ENCODE measurements at places on chromosomes 7 and 10. TPM values are rescaled to one million over a fixed set of nuclear protein-coding genes. Genes with fewer than 3 reads are reported as not detected.

DNA sequence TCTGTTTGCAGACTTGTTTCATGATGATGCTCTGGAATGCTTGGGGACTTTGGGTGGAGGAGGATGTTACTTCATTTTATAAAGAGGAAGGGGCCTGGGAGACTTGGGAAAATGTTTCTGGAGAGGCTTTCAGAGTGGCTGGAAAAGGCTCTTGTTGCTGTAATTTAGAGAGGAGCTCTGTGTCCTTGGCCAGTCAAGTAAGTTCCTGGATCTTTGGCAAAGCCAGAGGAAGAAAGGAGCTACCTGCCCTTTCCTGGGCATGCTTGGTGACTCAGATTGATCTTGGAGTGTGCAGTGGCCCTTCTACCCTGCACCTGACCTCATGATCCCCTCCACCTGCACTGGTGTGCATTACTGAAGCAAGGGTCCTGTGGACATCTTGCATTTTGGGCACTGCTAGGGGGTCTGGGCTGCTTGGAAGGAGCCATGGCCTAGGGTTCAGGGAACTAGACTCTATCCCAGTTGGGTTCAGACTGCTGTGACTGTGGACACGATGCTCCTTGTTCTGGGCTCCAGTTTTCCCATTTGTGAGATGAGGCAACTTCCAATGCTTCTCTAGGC is 56.1 kb downstream of the ADCYAP1R1 start:
- no peak for DNase-seq

- DNase-seq, result no peak
Measured at GRCh38 chr10:65273115-65273514, 1652.7 kb upstream of the LRRTM3 start.

GRCh38 chr7:130489140-130489983 is 2.5 kb upstream of the MEST start:
- DNase-seq, result no peak

- peak; percentile 31 for DNase-seq
Measured at GRCh38 chr7:51242007-51242691, 74.5 kb downstream of the COBL start.

DNA sequence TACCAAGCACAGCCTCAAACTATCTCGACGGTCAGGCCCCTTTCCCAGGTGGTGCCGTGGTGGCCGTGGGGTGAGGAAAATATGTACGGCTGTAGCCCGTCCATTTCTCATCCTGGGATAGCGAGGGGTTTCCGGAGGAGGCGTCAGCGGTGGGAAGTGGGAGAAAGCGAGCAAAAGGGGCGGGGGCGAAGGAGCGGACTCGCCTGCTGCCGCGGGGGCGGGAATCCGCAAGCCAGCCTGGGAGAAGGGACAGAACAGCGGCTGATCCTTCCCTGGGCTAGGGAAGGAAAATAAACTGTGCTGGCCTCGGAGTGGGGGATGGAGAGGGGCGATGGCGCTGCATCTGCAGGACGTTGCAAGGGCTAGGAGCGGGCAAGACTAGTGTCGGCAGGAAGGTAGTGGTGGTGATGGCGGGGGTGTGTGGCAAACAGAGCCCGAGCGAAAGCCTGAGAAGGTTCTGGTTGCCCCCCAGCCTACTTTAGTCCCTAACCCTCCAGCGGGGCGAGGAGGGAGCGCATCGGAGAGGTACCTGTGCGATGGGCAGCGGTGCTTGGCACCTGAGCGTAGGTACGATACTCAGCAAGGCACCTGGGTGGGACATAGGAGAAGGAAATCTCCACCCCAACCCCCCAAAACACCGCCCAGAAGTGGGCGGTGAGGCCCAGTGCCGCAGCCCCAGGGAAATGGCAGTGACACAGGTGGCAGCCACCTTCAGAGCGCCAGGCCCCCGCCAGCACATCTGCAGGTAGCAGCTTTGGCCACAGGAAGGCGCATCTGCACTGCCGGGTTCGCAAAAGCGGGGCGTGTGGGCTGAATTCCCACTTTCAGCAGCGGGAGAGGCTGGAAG is 49.9 kb upstream of the STEAP1B start:
- peak; percentile 96 for DNase-seq

DNA sequence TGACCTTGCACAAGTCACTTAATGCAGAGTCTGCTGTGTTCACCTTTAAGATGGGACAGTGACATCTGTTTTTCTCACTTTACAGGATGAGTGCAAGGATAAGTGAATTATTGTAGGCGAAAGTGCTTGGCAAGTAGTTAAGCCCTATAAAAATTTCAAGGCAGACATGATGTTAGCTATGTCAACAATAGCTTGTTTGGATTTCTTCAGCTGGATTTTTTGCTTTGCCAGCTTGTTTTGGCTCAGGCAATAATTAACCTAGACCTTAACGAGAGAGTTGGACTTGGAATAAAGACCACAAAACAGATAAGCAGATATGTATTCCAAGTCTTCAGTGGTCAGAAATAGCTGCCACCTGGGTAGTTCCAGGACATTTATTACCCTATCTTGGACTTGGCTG is 255.2 kb downstream of the ARL4A start:
- no peak for DNase-seq

DNA sequence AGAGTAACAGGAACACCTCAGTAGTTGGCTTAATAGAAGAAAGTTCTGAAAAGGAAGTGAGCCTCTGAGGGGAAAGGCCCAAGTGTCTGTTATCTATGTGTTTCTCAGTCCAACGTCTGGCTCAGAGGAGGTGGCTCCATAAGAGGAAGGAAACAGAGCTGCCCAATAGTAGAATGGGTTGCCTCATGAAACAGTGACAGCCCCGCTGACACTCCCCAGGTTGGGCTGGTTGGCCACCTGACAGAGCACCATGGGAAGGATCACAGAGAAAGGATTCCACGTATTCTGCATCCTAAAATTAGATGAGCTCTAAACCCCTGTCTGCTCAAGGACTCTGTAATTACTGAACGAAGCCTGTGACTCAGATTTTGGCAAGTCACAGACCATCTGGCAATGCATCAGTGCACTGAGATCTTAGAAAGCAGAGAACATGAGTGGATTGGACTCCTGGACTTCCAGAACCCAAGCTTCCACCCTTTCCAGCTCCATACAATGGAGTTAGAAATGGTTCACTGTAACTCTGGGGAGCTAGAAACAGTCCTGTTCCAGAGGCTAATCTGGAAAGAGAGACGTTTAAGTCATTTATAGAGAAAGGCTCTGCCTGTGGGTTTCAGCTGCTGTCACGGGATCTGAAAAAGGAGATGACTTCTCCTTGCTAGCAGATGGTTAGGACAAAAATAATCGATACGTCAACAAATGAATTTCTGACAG is 2.9 kb downstream of the PKD2L1 start:
- DNase-seq, result no peak

DNA sequence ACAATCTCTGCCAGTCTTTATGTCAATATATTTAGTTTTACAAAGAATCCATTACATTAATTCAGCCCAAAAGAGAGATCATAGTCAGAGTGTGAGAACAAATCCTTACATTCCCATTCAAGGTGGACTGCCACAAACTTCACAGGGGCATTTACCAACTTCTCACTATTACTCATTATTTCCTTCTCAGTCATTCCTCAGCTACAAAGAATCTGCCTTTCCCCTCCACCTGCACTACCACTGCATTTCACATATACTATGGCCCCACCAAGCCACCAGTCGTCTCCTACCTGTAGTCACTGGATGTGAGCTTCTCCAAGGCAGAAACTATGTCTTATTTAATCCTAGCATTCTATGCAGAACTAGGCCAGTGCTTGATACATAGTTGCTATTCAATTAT is 94.3 kb downstream of the USP6NL start:
- no peak for DNase-seq

GRCh38 chr7:78151229-78151628 is 352.7 kb downstream of the PHTF2 start:
- no peak for DNase-seq

- no peak for DNase-seq
Measured at GRCh38 chr10:51117053-51117660, 42.9 kb downstream of the PRKG1 start.

- peak; percentile 57 for DNase-seq
Measured at GRCh38 chr7:99679032-99679399, 780 bp downstream of the CYP3A5 start.

DNA sequence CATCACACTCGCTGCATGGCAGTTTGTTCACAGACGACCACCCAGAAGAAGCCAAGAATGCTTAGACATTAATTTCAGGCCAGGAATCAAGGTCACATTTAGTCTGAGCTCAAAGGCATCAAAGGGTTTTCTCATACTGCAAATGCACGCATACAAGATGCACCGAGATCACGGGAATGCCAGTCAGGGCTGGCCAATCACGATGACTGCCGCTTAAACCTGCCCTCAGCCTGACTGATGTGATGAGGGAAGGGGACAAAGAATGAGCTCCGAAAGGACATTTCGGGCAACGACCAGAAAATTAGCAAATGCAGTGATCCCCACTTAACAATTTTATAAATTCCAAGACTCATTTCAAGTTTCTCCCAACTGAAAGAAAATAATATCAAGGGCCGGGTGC is 20.2 kb downstream of the CTBP2 start:
- no peak for DNase-seq

GRCh38 chr7:105015390-105015965 is 1.5 kb downstream of the KMT2E start:
- peak; percentile 65 for DNase-seq

- no peak for DNase-seq
Measured at GRCh38 chr10:86450806-86451603, 70.6 kb downstream of the WAPL start.

- no peak for DNase-seq
Measured at GRCh38 chr7:105222953-105223352, 165.8 kb downstream of the SRPK2 start.

- no peak for DNase-seq
Measured at GRCh38 chr10:15658069-15658702, 61.5 kb downstream of the ITGA8 start.

DNA sequence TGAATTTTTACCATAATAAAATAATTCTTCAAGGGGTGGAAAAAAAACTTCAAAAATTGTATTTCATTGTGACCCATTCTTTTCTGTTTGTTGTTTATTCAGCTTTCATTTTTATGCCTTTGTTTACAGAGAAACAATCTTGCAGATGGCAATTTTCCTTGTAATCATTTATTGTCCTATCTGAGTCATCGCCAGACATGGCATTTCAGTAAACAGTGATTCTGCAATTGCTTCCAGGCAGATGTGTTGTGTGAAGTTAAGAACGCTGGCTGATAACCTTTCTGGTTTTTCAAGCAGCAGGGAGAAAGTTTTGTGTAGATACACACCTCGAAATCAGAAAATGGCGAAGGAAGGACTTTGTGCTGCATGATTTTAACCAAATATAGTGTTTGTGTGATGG is 80.7 kb upstream of the RPA3 start:
- no peak for DNase-seq

DNA sequence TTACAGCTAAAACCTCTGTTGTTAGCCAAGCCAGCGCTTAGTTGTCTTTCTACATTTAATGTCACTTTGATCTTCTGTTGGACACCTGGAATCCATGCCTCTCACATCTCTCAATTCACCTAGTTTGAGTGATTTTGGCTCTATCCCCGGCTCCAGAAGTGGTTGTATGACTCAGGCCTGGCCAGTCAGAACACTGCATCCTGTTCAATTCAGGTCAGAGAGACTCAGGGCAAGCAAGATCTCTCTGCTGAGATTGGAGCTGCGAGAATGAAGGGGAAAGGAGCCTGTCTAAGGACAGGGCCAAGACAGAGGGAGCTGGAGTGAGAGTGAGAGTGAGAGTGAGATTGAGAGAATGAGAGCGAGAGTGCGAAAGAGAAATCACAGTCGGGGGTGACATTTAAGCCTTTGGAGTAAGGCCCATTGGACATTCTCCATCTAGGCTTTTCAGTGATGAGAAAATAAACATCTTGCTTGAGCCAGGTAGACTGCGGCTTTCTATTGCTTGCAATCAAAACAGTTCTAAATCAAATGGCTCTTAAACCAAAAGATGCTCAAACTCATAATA is 83.3 kb upstream of the DYNC1I1 start:
- DNase-seq, result no peak

GRCh38 chr7:135143885-135144668 is 3.8 kb upstream of the TMEM140 start:
- DNase-seq, result no peak

GRCh38 chr10:116886772-116887171 is 37.5 kb downstream of the ENO4 start:
- DNase-seq, result peak; percentile 79

GRCh38 chr7:3712841-3713240 is 411.8 kb downstream of the SDK1 start:
- DNase-seq, result peak; percentile 49

DNA sequence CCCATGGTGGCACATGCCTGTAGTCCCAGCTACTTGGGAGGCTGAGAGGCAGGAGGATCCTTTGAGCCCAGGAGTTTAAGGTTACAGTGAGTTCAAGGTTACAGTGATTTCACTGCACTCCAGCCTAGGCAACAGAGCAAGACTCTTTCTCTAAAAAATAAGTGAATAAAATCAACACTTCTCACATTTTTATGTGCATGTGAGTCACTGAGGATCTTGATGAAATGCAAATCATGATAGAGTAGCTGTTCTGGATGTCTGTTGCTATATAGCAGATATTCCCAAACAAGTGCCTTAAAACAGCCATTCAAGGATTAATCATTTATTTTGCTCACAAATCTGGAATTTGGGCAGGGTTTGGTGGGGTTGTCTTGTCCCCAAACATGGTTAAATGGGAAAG is 62.3 kb upstream of the ARHGAP12 start:
- DNase-seq, result no peak

GRCh38 chr7:34486371-34486770 is 171.6 kb upstream of the NPSR1 start:
- no peak for DNase-seq

DNA sequence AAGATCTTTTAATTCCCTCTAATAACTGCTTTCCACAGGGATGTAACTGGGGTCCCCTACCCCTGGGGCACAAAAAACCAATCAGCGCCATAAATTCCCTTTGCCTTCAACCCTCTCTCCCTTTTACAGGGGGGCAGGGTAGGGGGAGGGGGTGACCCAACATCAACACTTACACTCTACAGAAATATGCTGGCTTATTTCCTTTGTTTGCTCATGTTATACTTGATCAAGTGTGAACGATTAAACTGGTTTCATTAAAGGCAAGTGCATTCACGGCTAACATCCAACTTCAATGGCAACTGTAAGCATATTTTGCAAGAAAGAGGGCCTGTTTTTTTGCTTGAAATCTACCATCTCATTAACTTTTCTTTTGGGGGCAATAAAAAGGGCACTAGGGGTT is 2.9 kb downstream of the CTBP2 start:
- no peak for DNase-seq

GRCh38 chr10:63106111-63106755 is 26.9 kb upstream of the NRBF2 start:
- DNase-seq, result no peak

Gene VWA2
- 0.54 TPM for total RNA-seq

Gene C10orf120
- total RNA-seq, result not detected

Gene GALNT11
- total RNA-seq, result 40.9 TPM

Gene WIPF3
- total RNA-seq, result 10.2 TPM

Gene INSYN2A
- 0.09 TPM for total RNA-seq

Gene PIK3CG
- total RNA-seq, result not detected

Gene FXYD4
- not detected for total RNA-seq

Gene OIT3
- 0.13 TPM for total RNA-seq

Gene GDF2
- not detected for total RNA-seq

Gene LOXL4
- total RNA-seq, result 1.1 TPM

Gene NUTM2E
- not detected for total RNA-seq

Gene FRMD4A
- total RNA-seq, result 22.3 TPM

Gene SLC26A4
- total RNA-seq, result not detected
